CD4-positive, alpha-beta T cell treated with Interleukin-12 subunit alpha and Interleukin-12 subunit beta, for 1 hour (primary cell): ENCODE measurements at places on chromosomes 13 and 19.

DNA sequence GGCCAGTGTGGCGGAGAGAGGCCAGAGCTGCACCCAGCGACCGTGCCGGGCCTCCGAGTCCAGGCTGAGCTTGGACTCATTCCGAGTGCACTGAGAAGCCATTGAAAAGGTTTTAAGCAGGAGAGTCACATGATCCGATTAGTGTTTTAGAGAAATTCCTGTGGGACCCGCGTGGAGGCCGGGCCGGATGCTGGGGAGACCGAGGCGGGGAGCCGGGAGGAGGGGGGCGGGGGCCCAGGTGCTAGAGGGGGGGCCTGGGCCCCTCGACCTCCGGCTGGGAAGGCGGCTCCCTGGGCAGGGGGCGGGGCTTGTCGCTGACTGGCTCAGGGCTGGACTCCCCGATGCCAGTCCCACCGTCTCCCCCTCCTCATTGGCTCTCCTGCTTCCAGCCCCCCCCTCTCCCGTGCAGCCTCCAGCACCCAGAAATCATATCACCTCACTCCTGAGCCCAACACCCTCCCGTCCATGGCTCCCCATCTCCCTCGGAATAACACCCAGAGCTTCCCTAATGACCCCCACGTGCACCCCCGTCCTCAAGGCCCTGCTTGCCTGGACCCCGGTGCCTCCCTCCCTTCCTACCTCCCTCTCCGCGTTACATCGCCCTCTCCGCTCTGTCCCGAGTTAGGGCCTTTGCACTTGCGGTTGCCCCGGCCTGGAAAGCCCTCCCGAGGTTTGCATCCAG, 5.2 kb upstream of the ZNF579 start:
- DNase-seq: peak; percentile 44

GRCh38 chr19:38317104-38317612, 1.4 kb upstream of the YIF1B start:
- peak; percentile 54 for DNase-seq

GRCh38 chr19:19334063-19334988, 13.7 kb downstream of the MAU2 start:
- no peak for DNase-seq

GRCh38 chr13:76993021-76993420, 1.1 kb downstream of the CLN5 start:
- DNase-seq: no peak

DNA sequence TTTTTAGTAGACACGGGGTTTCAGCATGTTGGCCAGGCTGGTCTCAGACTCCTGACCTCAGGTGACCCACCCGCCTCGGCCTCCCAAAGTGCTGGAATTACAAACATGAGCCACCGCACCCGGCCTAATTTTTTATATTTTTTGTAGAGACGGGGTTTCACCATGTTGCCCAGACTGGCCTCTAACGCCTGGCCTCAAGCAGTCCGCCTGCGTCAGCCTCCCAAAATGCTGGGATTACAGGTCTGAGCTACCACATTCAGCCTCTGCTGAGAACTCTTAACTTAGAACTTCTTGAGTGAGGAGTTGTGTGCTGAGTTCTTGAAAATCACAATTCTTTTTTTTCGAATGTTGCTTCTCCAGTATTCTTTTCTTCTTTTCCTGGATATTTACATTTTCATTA, 112.2 kb downstream of the PAN3 start:
- no peak for DNase-seq

- DNase-seq: no peak
Observed at GRCh38 chr19:57321751-57322150, 1.5 kb downstream of the ZNF543 start.

DNA sequence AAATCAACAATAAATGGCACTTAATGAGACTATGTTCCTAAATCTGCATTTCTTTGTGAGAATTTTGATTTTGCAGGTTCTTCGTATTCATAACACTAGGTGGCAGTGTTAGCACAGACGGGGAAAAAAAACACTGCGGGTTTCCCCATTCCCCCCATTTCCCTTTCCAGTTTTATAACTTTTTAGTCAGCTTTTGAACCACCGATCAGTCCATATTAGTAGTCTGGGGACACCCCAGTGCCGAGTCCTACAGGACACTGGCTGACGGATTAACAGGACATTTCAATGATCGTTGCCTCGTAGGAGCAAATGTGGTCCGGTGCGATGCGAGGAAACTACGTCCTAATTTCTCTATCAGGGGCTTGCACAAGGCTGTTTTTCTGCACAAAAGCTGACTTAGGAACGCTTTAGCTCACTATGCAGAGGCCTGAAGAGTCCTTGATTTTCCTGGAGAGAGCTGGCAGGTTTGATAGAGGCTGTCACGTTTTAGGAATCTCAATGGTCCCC, 234.3 kb downstream of the LMO7 start:
- peak; percentile 44 for DNase-seq

GRCh38 chr13:23616228-23616627, 46.0 kb downstream of the TNFRSF19 start:
- DNase-seq: no peak

DNA sequence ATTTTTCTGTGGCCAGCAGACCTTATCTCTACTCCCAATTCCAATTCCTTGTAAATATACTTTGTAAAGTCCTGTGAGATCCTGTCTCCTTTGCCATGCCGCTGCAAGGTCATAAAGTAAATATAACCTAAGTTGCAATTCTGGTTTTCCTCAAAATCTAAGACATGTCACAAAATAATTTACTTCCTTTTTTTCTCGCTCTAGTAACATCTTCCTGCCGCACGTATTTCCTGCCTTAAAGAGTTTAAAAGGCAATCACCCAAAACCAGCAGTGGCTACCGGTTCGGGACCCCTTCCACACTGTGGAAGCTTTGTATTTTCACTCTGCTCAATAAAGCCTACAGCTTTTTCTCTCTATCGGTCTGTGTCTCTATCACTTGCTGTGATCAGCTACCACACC, 832.0 kb upstream of the SLITRK5 start:
- no peak for DNase-seq

DNA sequence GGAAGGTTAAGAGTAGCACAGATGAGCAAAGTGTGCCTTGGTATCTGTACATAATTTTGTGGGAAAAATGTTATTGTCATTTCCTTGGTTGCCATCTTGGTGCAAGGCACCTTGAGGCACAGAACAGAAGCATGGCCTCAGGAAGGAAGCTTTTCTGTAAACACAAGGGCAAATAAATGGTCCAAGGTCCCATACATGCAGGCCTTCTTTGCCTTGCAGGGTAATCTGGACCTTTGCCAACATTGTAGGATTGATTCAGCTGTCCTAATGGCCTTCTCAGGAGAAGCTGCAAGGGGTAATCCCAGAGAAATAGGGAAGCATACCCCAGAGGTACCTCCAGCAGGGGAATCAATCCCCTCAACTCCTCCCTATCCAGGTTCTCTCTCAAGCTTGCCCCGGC, 9.0 kb upstream of the MLLT1 start:
- DNase-seq: no peak

DNA sequence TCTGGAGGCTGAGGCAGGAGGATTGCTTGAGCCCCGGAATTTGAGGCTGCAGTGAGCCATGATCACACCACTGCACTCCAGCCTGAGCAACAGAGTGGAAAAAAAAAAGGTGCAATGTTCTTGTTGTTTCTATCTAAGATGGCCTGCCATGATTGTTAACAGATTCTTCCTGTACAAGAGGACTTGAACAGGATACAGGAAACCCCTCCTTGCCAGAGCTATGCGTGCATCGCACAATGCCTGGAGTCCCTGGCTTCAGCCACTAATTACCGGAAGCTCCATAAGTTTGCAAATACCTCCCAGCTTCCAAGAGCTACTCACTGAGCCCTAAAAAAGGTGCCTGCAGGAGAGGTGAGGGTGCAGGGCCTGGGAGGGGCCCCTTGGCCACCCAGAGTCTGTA, 13.1 kb upstream of the HIF3A start:
- no peak for DNase-seq

DNA sequence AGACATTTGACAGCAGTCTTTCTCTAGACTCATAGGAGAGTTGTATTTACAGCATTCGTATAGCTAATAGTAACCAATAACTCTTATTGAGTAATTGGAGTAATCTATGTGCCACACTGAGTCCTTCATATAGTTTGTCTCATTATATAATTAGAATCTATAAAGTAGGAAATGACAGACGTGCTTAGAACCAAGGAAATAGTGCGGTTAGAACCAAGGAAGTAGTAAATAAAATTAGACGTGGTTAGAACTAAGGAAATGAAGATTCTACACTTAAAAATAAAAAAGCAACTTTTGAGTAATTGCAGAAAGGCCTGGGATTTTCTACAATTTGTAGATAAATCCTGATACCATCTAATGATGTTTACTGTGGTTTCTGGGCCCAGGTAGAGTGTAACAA, 107.8 kb upstream of the TNFSF11 start:
- DNase-seq: peak; percentile 14

- DNase-seq: no peak
Observed at GRCh38 chr19:49368711-49369358, 5.2 kb downstream of the DKKL1 start.

DNA sequence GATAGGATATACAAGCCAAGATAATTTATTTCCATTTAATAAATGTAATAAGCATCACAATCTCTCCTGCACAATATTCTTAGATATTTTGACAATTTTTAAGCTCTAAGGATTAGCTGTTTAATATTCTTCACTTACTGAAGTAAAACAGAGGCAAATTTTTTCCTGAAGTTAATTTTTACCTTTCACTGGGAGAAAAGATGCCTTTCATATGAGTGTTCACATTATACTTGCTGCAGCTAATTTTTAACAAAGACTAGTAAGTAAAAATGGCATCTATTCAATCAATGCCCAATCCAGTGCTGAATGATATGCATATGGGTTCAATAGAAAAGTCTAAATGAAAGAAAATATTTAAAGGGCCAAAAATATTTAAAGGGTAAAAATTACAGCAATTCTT, 377.2 kb upstream of the GPC6 start:
- no peak for DNase-seq

- no peak for DNase-seq
Observed at GRCh38 chr13:46797501-46798237, 708 bp upstream of the ESD start.

GRCh38 chr13:58134012-58134411, 502.5 kb downstream of the PCDH17 start:
- DNase-seq: no peak

GRCh38 chr19:17889609-17890214, 18.0 kb downstream of the SLC5A5 start:
- DNase-seq: no peak

- DNase-seq: no peak
Observed at GRCh38 chr13:46636451-46636850, 83.5 kb downstream of the LRCH1 start.

DNA sequence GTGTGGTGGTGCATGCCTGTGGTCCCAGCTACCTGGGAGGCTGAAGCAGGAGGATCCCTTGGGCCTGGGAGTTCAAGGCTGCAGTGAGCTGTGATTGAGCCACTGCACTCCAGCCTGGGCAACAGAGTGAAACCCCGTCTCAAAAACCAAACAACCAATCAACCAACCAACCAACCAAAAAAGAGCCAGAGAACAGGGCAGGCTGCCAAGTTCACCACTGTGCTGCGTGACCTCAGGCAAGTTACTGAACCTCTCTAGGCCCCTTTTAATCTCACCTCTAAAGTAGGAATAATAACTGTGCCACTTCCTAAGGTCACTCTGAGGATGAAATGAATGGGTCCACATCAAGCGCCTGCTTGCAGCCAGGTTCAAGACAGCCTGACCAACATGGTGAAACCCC, 16.9 kb downstream of the TJP3 start:
- no peak for DNase-seq

DNA sequence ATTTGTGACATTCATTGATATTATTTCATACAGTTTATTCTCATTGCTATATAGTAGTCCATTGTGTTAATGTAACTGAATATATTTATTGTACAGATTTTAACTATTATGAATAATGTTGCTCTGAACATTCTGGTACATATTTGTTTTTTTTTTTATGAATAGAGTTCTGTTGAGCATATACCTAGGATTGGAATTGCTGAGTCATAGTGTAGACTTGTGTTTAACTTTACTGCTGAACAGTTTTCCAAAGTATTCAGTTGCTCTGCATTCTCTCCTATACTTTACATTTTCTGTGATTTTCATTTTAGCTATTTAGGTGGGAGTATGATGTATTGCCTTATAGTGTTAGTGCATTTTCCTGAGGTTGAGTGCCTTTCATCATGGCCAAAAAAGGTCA, 97.5 kb downstream of the MAB21L1 start:
- DNase-seq: no peak

- DNase-seq: no peak
Observed at GRCh38 chr19:49338023-49338677, 2.9 kb downstream of the CD37 start.

GRCh38 chr13:94706843-94707399, 5.4 kb downstream of the SOX21 start:
- DNase-seq: no peak

DNA sequence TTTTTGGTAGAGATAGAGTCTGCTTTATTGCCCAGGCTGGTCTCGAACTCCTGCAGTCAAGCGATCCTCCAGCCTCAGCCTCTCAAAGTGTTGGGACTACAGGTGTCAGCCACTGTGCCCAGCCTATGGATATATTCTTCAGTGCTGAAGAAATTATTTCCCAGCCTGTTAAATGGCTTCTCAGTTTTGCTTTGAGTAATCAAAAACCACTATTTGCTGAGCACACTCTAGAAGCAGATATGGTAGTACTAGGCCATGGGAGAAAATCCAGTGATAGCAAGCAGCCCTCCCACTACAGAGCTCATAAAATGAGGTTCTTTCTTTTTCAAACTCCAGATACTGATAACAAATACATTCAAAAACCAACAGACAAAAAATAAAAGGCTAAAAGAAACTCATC, 80.6 kb upstream of the CLDN10 start:
- DNase-seq: no peak

DNA sequence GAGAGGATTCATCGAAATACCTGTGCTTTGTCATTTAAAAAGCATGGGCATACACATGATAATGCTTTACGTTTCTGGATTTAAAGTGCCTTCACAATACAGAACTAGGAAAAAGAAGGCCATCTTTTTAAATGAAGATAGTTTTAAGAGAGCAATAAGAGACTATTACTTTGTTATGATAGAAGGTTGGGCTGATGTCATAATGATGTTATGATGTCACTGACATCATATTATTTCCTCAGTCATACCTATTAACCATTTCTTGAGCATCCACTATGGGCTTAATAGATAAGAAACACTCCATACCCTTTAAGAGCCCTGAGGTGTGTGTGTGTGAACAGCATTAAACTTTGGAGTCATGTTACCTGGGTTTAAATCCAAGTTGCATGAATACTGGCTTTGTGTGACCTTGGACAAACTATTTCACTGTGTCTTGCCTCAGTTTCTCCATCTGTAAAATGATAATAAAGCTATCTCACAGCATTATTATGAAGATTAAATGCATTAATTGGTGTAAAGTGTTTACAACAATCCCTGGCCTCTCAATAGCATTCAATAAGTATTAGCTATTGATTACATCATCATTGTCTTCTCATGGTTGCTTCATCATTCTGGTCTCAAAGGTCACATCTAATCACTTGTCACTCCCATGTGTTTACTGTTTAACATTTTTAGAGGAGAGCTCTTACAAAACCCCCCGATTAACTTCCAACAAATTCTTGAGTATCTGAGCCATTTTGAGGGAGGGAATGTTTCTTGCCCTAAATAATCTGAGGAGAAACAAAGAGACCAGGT, 11.1 kb downstream of the ZNF181 start:
- DNase-seq: no peak
